DND-41 (cell line): ENCODE measurements at places on chromosomes 12 and 14.

GRCh38 chr14:94646481-94646880, 34.3 kb downstream of the SERPINA3 start:
- no peak for DNase-seq

DNA sequence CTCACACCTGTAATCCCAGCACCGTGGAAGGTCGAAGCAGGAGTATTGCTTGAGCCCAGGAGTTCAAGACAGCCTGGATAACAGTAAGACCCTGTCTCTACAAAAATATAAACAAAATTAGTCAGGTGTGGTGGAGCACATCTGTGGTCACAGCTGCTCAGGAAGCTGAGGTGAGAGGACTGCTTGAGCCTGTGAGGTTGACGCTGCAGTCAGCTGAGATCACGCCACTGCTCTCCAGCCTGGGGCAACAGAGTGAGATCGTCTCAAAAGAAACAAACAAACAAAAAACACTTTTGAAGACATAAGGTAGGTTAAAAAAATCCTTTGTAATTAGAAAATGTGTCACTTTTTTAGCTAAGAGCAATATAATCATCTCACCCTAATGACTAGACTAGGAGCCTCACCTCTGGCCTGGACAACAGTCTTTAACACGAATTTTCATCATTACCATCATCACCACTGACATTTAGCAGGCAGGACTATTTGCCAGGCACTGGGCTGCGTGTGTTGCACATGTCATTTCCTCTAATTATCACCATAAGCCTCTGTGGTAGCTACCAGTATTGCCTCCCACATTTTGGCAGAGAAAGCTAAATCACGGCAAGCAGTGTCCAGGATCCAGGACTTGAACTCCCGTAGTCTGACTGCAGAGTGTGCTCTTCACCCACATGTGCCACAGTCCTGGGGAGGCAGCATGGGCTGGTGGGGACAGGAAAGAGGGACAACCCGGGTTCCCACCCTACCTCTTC, 4.6 kb upstream of the SYCP3 start:
- DNase-seq: peak; percentile 22

- DNase-seq: no peak
These were observed 22.7 kb downstream of the CGRRF1 start for GRCh38 chr14:54532111-54533012.

GRCh38 chr14:64891839-64892375, 12.2 kb upstream of the SPTB start:
- peak; percentile 33 for DNase-seq

- DNase-seq: no peak
These were observed 17.1 kb downstream of the LRFN5 start for GRCh38 chr14:41623736-41624135.

GRCh38 chr12:76519538-76519937, 40.0 kb downstream of the OSBPL8 start:
- no peak for DNase-seq

- no peak for DNase-seq
These were observed 42.0 kb downstream of the AREL1 start for GRCh38 chr14:74670726-74671411.

DNA sequence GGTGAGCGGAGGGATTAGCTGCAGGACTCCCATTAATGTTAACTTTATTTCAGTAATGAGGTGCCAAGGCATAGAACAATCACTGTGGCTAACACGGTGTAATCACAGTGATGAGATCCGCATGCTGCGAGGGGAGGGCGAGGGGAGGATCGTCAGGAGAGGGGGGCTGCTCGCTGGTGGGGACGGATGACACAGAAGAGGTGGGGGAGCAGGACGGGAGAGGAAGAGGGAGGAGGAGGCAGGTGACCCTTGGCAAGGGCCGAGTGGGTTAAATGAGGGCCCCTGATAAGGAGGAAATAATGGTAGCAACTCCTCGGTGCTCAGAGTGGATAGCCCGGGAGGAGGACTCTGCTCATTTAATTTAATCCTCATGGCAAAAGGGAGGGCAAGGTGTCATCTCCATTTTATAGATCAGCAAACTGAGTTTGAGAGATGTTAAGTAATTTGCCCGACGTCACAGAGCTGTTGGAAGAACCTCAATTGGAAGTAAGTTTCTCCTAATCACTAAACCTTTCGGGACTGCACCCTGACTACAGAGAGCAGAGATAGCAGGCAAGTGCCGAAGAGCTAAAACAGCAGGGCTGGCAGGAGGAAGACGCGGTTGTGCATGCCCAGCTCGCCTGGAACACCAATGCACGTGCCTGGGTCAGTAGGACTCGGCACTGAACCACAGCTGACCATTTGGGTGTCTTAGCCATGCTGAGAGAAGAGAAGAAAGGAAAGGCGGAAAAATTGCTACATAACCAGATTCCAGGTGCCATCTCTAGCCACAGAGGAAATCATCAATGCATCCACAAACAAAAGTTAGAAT, 43.0 kb downstream of the SPRING1 start:
- no peak for DNase-seq

DNA sequence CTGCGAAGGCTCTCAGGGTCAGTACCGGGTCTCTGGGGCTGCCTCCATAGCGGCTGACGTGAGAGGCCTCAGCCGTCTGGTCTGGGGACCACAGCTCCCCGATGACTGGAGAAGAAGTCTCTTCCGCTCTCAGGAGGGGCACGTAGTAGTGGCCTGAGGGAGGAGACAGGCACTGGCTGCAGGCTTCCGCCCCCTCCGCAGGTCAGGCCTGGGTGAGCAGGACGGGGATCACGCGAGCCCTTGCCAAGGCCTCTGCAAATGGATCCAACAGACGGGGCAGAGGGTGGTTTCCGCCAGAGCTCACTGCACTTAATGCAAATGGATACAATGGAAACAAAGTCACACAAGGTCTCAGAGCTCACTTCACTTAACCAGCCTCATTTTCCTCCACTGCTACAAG, 24.7 kb downstream of the ANKLE2 start:
- DNase-seq: no peak

- no peak for DNase-seq
These were observed 33.6 kb upstream of the HIF1A start for GRCh38 chr14:61661471-61662400.

DNA sequence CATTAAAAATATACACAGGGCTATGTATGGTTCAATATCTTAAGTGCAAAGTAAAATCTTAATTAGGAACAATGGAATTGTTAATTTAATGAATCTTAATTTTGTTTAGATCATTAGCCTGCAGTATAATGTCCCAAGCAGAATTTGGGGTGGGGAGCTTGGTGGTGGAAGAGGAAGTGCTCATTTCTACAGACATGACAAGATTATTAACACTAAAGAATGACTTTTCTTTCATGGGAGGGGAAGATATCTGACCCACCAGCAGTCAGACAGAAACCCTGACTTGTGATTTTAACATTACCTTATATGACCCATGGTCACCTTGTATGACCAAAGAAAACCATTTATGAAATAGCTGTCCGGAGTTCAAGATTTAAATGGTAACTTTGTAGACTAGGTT, 41.3 kb upstream of the HIF1A start:
- no peak for DNase-seq

- DNase-seq: no peak
These were observed 353.0 kb downstream of the CCDC91 start for GRCh38 chr12:28543021-28543890.

- peak; percentile 85 for DNase-seq
These were observed 10.0 kb upstream of the GPR68 start for GRCh38 chr14:91254461-91254860.

GRCh38 chr14:70168406-70168805, 20.3 kb downstream of the SLC8A3 start:
- no peak for DNase-seq

- no peak for DNase-seq
These were observed 13.4 kb downstream of the BTG1 start for GRCh38 chr12:92132288-92132687.

GRCh38 chr14:82565825-82566224, 1032.2 kb upstream of the SEL1L start:
- no peak for DNase-seq

DNA sequence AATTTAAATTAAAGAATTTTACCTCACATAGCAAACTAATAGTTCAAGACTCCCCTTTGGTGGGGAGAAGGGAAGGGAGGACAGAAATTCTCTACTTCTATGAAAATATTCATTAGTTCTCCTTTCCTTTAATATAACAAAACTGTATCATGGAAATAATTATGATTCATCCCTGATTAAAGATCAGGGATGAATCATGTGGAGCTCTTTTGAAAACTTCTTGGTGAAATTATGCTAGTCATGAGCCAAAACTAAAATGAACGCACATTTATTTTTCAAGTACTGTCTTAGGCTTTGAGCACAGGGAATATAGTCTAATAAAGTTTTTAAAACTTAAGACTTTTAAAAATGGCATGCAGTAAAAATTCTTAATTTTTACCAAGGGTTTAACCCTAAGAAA, 17.1 kb downstream of the TMBIM4 start:
- DNase-seq: no peak

DNA sequence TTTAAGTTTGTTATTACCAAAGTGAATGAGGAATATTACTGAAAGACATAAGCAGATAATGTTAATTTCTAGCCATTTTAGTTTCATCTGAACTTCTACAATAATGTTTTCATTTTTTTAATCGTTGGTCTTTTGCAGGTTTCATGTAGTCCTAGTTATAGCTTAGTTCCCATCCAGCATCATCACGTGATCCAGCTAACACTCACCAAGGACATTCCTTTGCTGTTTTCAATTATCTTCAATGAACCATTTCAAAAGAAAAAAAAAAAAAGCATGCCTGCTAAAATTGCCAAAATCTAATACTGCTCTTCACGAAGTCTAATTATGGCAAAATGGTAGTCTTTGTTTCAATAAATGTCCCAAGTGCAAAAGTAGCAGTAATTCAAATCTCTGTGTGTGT, 187.7 kb upstream of the ATXN7L3B start:
- no peak for DNase-seq

- no peak for DNase-seq
These were observed 1202.3 kb downstream of the BCL11B start for GRCh38 chr14:98069712-98070171.

DNA sequence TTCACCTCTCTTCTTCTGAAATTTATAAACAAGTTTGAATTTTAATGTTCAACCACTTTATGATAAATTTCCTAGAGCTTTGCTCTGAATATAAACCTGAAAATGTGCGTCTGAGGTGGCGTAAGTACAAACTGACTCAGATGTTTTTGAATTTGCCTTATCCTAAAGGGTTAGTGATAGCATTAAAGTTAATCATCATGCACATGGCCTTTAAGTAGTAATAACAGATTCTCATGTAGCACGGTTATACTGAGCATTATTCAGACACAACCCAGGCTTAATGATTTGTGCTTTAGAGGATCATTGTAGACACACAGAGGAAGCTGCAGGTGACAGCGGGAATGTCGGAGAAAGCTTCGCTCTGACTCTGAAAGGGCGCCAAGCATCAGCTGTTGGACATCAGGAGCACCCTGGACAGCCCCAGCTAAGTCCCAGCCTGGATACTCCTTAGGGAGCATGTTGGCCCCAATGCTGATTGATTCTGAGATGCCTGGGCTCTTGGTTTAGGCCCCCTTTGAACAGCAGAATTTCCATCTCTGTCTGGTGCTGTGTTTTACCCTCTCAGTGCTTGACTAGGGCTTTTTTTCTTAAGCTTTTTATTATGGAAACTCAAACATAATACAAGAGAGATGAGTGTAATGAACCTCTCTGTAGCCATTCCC, 91.1 kb downstream of the PLXNC1 start:
- no peak for DNase-seq
